ENCODE measurements at places on chromosomes 16 and 17.

- peak; percentile 61 for DNase-seq
Measured at GRCh38 chr17:40347319-40348135, 17.0 kb downstream of the GJD3 start.

DNA sequence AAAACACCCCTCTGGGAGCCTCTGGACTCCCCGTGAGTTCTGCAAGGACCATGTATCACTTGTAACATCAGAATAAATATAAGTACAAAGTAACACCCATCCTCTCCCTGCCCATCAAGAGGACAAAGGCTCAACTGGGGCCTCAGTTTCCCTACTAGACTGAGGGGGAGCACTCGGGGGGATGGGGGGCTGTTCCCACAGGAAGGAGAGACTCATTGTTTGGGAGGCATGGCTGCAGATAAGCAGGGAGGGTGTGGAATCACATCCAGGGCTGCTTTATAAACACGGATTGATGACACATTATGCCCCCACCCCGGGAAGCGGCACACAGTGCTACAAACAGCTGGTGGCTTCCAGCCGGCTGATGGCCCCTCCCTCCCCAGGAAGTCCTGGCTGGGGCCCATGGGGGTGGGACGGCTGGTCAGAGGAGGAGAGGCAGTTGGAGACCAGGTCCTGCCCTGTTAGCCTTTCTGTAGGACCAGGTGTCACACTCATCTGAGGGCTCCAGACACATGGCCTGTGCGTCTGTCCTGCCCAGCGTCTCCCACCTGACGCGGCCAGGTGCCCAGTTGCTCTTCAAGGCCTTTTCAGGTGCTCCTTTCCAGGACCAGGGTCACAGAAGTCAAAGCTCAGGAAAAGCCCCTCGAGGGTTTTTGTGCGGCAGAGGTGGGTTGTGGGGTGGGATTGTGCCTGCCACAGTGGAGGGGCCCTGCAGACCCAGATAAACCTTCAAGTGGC is 1.3 kb upstream of the MPG start:
- no peak for DNase-seq

GRCh38 chr16:20675488-20676267 is 21.8 kb downstream of the ACSM1 start:
- no peak for DNase-seq

GRCh38 chr16:81592353-81592866 is 147.8 kb downstream of the CMIP start:
- DNase-seq = no peak

DNA sequence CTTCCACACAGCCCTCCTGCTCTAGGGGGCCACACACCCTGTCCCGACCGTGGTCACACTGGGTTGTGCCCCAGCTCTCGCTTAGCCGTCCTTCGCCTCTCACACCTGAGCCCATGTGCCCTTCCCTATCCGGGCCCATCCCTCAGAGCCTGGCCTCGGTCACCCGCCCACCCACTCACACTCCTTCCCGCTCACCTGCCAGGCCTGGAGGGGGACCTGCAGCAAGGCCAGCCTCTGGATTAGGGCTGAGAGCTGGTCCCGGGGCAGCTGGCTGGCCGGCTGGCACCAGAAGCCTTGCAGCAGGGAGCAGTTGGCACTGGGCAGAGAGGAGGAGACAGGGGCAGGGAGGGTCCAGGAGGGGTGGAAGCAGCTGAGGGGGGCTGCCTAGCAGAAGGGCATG is 9.7 kb downstream of the RPUSD1 start:
- DNase-seq = no peak

DNA sequence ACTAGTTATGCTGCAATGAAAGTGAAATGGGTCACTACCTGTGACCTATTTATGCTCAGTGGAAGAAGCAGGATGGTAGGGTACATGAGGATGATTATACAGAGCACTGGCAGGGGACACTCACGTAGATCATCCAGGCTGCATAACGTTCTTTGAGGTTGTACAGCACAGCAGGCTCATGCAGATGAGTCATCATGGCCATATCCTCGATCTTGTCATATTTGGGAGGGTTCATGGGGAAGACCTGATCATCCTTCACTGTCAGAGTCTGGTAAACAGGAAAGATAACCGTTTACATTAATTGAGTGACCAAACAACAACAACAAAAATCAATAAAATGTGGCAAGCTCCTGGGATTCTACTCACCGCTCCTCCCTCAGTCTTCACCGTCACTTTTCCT is 2.1 kb downstream of the MYH2 start:
- no peak for DNase-seq

DNA sequence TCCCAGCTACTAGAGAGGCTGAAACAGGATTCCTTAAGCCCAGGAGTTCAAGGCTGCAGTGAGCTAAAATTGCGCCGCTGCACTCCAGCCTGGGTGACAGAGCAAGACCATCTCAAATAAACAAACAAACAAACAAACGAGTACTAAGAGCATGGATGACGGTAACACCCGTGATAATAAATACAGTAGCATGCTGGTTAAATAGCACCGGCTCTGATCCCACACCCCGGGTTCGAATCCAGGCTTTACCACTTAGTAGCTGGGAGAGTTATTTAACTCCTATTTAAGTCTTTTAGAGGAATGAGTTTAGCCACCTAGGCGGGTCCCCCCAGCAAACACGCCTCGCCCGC is 301 bp upstream of the METTL22 start:
- DNase-seq = no peak

DNA sequence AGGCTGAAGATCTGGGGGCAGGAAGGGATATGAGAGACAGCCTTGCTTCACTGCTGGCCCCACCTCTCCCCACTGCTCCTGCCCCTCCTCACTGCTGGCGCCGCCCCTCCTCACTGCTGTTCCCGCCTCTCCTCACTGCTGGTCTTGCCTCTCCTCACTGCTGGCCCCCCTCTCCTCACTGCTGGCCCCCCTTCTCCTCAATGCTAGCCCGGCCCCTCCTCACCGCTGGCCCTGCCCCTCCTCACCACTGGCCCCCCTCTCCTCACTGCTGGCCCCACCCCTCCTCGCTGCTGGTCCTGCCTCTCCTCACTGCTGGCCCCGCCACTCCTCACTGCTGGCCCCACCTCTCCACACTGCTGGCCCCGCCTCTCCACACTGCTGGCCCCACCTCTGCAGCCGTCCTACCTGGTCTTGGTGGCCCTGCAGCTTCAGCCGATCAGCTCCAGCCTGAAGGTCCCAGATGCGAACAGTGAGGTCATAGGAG is 9.5 kb upstream of the PAM16 start:
- DNase-seq = no peak

- no peak for DNase-seq
Measured at GRCh38 chr17:17359271-17359670, 56.1 kb downstream of the NT5M start.

GRCh38 chr17:8063761-8064534 is 23.6 kb downstream of the ALOX12B start:
- no peak for DNase-seq

All from nucleus accumbens (tissue), 56 donors.